ENCODE measurements at places on chromosomes 5 and 9. TPM values are rescaled to one million over a fixed set of nuclear protein-coding genes. Genes with fewer than 3 reads are reported as not detected.

DRD1 gene
- total RNA-seq: not detected

TAF11L5 gene
- total RNA-seq: not detected

SAPCD2 gene
- total RNA-seq: 78.8 TPM

F2RL1 gene
- total RNA-seq: 0.27 TPM

ARL15 gene
- 54.1 TPM for total RNA-seq

SLC23A1 gene
- 0.40 TPM for total RNA-seq

Data from K562 (cell line).